Testis (tissue), 5 donors: ENCODE measurements at places on chromosomes 6 and 20.

DNA sequence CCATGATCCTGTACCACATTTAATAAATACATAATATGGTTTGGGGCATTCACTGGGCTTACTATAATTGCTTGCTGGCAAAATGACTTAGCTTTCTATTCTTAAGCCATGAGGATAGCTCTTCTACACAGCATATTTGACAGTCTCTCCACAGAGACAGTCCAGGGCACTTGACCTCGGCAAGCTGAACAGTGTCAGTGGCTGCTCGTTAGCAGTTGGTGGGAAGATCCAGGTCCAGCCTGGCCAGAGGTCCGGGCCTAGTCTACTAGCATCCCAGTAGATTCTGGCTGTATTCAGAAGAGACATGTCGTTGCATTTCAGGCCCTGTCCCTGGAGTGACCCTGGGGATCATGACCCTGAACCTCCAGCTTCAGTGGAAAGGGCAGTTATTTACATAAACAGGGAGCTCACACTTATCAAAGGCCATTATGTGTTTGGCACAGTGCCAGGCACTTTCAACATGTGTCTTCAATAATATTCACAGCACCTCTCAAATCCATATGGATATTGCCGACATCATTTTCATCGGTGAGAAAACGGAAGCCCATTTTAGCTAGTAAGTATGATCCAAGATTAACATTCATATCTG is 139.0 kb downstream of the IMPG1 start:
- DNase-seq: no peak

DNA sequence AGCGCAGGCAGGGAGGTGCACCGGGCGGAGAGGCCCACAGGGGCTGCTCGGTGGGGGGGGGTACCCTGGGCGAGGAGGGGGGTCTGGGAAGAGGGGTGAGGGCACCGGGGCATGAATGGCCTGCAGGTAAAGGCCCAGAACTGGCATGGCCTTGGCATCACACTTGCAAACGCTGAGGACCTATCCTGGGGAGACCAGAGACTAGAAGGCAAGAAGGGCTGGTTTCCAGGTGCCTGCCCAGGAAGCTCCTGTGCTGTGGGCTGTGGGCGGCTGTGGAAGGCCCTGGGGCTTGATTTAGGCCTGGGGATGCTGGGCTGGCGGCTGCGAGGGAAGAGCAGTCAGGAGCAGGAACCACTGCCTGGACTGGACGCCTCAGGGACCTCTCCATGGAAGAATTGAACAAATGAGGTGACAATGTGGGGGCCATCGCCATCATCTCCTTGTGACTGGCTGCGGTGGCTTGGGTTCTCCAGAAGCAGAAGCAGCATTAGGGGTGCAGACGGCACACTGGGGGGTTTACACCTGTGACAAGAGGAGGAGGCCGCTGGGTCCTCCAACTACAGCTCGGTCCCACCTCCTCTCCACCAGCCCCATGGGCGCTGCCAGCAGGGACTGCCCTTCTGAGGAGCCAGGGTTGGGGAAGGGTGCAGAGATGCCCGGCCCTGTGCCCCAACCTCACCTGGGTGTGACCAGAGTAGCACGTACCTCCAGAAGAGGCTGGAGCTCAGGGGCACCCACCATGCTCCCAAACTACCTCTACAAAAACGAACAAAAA is 32.1 kb upstream of the IRF4 start:
- no peak for DNase-seq

GRCh38 chr20:13028673-13029072 is 19.9 kb downstream of the SPTLC3 start:
- no peak for DNase-seq

DNA sequence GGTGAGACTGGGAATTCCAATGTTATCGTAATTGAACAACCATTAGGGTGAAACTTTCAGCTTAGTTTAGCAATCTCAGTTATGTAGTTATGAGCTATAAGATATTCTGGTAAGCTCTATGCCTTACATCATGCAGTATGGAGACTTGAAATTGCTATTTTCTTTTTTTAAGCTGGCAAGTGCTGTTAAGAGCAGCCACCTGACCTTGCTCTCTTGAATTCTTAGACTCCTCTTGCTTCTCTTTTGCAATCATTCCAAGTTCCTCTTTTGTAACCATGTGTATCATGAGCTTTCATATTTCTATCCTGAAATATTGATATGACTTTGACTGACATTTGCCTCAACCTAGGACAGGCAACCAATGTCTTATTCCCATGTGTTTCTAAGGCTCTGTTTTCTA is 446.3 kb upstream of the SLC35B3 start:
- no peak for DNase-seq

DNA sequence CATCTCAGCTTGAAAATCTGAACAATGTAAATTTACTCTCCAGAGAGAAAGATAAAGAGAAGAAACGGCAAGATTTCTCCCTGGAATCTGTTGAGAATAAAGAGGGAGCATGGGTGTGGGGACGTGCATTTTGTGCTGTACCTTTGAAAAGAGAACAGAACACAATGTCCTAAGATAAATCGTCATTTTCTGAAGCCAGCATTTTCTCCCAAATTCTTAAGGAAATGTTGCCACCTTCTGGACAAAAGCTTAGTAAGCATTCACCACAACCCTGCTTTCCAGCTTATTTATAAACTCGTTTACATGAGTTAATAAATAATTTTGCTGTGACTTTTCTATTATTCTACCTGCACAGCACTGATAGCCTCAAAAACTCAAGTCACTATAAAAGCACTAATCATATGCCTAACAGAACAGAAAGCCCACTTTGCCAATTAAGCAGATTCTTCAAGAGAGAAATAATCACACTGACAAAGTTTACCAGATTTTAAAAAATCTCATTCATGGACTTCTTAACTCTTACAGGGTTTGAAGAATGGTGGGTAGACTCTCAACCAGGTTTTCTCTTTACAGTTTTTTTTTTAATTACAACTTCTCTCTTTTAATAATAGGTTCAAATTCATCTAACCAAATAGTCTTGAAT is 155.8 kb downstream of the MBOAT1 start:
- no peak for DNase-seq

DNA sequence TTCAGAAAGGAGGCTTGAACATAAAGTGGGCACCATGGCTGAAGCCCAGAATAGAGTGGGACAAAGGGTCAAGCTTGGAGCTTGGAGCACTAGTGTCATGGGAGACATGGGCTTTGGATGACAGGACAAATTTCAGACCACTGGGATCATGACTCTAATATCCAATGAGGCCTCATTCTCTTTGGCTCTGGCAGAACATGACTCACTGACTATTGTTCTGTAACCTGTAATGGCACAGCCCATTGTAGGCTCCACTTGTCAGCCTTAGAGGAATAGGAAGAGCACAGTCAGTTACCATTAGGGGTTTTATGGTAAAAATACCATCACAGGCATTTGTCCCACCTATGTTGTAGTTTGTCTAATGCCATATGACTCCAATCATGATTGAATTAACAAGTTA is 34.0 kb upstream of the MMS22L start:
- DNase-seq: no peak

DNA sequence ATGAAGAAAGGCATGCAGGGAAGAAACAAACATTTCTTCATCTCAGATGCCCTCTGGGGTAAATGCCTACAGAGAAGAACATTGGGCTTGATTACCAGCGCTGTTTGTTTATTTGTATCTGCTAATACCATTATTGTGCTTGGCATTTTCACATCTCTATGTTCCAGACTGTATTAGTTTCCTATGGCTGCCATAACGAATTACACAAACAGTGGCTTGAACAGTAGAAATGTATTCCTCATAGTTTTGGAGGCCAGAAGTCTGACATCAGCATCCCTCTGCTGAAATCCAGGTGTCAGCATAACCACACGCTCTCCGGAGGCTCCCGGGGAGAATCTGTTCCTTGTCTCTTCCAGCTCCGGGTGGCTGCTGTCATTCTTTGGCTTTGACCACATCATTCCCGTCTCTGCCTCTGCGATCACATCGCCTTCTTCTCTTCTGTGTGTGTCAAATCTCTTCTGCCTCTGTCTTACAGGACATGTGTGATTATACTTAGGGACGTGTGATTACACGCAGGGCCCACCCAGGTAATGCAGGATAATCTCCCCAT is 241.6 kb upstream of the SUPT3H start:
- no peak for DNase-seq

- no peak for DNase-seq
Measured at GRCh38 chr20:57930351-57930750, 220.5 kb upstream of the PMEPA1 start.

GRCh38 chr6:148258868-148259267 is 83.8 kb upstream of the SASH1 start:
- no peak for DNase-seq

DNA sequence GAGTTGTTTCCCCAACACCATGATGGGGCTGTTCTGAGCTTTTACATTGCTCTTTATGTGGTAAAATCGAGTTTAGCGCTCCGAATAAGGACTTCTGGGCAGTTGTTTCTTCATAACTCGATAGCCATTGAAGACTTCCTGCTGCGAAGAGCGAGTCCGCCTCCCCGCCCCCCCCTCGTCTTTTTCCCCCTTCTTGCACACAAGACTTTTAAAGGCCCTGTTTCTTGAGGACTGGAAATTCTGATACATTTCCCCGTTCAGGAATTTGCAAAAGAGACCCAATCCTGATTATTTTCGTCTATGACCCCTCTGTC is 1.5 kb upstream of the CITED2 start:
- no peak for DNase-seq

GRCh38 chr6:170116636-170117035 is 174.2 kb downstream of the DLL1 start:
- DNase-seq: peak; percentile 13

DNA sequence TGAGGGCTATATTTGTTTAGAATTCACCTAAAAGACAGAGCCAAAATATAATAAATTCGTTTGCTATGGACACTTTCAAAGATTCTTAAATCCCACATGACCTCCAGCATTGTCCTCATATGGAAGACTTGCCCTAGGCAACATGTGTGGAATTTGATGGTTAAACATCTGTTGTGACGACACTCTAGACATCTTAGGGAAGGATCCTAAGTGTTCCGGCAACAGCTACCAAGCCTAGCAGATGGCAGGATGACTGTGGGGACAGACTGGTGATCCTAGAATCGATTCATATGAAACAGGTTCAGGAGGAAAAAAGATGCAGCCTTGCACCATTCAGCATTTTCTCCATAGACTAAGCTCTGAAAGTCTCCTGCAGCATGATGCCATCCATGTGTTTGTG is 77.6 kb upstream of the BACH2 start:
- DNase-seq: no peak

DNA sequence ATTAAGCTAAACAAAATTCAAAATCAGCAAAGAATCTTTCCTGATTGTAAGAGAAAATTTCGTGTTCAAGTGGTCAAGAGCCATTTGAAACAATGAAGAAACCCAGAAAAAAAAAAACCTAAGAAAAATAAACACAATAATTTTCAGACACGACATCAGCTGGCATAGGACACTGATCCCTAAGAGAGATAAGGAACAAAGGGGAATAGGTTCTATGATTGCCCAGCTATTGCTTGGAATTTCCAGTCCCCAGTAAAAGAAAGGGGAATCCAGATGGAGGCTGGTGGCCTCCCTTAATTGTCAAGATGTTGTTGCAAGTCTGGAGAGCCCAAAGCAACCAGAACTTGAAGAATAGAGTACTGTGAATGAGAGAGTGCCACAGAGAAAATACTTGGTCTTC is 48.5 kb downstream of the COL12A1 start:
- no peak for DNase-seq

- DNase-seq: no peak
Measured at GRCh38 chr20:62744741-62745191, 36.1 kb downstream of the NTSR1 start.

GRCh38 chr6:3432416-3432815 is 24.4 kb downstream of the SLC22A23 start:
- no peak for DNase-seq

- DNase-seq: no peak
Measured at GRCh38 chr6:27156874-27157458, 90.5 kb upstream of the PRSS16 start.

- no peak for DNase-seq
Measured at GRCh38 chr6:155782320-155782731, 326.7 kb upstream of the NOX3 start.

GRCh38 chr20:61682114-61682995 is 383.3 kb downstream of the TAF4 start:
- no peak for DNase-seq

- DNase-seq: no peak
Measured at GRCh38 chr6:56406276-56407269, 159.2 kb upstream of the COL21A1 start.

GRCh38 chr6:31096656-31097055 is 15.7 kb downstream of the C6orf15 start:
- no peak for DNase-seq
